DMS79 treated with DMSO at 0.1 percent for 48 hours (cell line): ENCODE measurements at places on chromosomes 2 and 18.

DNA sequence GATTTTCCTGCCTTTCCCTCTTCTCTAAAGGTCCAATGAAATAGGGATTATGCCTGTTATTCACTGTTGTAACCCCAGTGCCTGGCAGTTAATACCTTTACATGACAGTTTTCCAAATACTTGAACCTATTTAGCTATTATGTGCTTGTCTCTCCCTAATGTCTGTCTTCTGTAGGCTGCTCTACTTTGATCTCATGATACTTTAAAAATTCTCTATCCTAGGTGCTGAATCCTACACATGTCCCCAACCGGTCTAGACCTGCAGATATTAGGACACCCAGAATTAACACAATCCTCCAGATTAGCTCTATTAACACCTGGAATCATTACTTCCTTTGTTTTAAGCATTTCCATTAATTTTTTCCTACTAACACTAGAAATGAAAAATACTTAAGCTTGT lies 7.3 kb downstream of the CEBPZ start:
- DNase-seq, result no peak

GRCh38 chr2:124523096-124523495 lies 498.0 kb downstream of the CNTNAP5 start:
- no peak for DNase-seq

DNA sequence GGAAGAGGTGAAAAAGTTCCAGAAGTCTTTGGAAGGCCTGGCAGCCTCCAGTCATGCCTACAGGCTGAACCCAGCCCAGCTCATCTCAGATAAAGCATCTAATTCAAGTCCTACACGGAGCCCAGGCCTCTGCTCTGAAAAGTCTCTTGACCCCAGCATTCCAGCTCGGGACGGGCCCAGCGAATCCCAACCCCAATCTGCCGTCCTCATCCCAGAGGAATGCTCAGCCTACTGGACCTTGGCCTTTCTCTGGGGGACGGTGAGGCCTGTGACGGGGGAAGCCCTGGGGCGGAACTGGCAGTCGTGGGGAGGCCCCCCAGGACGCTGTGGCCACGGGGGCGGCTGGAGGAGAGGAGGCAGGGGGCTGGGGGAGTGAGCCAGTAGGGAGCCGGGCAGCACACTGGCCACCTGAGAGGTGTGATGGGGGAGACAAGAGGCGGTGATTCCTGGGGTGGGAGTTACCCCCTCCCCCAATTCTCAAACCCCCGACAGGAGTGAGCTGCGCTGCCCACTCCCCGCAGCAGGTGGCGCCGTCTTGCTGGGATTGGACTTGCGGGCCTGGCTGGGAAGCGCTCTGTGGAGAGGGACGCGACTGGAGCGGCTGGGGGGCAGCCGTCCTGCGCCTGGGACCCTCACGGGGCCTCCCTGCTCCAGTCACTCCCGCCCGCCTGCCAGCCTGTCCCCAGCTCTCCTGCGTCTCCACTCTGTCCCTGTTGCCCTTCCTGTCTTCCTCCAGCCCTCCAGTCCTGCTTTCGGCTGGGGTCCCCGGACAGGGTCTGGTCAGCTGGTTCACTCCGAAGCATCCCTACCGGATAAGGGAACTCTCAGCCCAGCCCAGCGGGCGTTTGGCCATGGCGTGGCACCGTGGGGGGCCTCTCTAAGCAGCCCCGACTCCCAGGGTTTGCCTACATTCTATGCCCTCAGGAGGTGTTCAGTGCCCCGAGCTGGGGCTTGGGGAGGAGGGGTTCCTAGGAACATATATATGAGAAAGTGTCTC lies 182.6 kb upstream of the HAAO start:
- DNase-seq, result peak; percentile 49

- DNase-seq, result no peak
Observed at GRCh38 chr18:34835466-34835865, 125.4 kb downstream of the DTNA start.

GRCh38 chr2:182144041-182144775 lies 158.6 kb downstream of the PPP1R1C start:
- DNase-seq, result no peak

DNA sequence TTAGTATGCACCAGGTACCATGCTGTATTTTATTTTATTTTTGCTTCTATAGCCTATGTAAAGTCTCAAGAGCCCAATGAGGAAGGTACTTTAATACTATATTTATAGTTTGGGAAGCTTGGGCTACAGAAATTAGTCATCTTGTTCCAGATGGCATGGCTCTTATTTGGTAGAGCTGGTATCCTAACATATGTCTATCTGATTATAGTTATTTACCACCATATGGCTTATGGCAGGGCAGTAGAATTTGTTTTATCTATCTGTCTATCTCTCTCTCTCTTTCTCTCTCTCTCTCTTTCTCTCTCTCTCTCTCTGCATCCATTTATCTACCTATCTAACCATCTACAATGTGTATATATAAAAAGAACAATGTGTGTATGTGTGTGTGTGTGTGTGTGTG lies 1293.7 kb upstream of the SLC39A10 start:
- DNase-seq, result no peak

DNA sequence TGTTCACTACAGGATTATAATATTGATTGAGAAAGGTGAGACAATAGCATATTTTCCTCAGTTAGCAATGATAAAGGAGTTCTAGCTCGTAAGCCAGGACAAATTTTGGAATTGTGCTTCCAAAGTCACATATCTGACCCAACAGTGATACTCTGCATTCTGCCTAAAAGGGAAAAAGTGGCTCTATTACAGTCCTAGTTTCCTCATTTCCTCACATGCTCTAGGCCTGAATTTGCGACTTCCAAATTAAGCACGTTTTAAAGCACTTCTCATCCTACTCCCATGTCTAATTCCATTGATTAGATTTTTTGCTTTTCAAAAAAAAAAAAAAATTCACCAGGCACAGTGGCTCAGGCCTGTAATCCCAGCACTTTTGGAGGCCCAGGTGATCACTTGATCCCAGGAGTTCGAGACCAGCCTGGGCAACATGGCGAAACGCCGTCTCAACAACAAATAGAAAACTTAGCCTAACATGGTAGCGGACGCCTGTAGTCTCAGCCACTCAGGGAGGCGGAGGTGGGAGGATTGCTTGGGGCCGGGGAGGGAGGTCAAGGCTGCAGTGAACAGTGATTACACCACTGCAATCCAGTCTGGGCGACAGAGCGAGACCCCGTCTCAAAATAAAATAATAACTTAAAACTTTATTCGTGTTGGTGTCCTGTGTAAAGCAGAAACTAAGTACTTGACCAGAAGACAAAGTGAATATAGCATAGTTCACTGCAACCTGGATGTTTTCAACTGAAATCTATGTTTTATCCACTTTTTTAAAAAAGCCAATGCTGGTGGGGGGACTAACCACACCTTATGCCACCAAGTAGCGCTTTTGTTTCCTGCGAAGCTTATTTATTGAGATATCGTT lies 1.5 kb downstream of the ESCO1 start:
- DNase-seq, result peak; percentile 27

DNA sequence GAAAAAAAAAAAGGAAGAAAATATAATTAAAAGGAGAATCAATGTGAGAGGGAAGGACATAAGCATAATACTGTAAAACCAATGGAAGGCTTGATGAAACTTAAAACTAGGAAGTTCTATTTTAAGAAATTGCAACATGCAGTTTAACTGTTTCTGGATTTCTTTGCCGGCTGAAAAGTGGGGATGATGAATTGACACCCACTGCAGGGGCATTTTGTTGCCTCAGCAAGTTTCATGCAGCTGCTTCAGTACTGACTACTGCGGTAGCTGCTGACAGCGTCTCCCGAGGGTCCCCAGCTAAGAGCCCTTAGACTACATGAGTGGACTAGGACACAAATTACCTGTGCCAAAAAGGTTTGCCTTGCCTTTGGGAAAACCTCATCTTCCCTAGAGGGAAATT lies 69.2 kb downstream of the B3GNT2 start:
- DNase-seq, result peak; percentile 54

- no peak for DNase-seq
Observed at GRCh38 chr2:233142355-233142897, 82.3 kb downstream of the INPP5D start.

- no peak for DNase-seq
Observed at GRCh38 chr2:47119001-47119400, 36.1 kb downstream of the STPG4 start.

DNA sequence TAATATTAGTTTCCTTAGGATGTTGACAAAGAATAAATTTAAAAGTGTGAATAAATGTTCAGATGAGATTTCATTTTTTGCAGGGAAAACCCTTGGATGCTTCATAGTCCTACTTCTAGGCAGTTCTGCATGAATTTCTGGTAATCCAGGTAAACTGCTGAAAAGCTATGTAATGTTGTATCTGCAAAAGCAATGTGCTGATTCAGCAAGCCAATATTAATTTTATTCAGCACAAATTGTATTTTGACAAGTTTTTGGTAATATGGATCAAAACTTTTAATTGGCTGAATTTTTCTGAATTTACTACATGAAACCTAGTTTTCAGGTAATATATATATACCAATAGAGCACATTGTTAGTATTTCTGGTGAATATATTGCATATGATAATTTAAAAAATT lies 17.8 kb upstream of the RBBP8 start:
- DNase-seq, result no peak

DNA sequence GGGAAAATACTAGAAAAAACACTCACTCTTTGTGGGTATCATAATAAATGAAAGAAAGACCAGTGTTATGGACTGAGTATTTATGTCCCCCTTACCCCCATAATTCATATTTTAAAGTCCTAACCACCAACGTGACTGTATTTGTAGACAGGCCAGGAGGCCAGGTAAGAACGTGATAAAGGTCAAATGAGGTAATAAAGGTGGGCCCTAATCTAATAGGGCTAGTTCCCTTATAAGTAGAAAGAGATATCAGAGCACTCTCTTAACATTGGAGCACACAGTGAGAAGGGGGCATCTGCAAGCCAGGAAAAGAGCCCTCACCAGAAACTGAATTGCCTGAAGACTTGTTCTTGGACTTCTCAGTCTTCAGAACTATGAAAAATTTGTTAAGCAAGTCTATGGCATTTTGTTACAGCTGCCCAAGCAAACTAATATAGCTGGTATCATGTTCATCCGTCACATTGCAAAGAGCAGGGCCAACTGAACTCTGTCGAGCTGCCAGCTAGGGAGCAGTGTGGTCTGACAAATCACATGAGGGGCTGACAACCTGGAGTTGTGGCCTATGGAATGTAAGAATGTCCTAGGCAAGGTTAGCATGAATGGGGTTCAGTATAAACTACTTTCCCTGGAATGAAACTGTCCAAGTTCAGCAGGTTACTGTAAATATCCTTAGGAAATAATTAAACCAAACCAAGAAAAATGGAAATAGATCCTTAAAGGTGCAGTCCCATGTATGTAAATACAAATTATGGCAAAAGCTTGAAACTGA lies 280.9 kb downstream of the ZNF385B start:
- no peak for DNase-seq

- no peak for DNase-seq
Observed at GRCh38 chr2:56109994-56110393, 73.8 kb upstream of the CCDC85A start.

DNA sequence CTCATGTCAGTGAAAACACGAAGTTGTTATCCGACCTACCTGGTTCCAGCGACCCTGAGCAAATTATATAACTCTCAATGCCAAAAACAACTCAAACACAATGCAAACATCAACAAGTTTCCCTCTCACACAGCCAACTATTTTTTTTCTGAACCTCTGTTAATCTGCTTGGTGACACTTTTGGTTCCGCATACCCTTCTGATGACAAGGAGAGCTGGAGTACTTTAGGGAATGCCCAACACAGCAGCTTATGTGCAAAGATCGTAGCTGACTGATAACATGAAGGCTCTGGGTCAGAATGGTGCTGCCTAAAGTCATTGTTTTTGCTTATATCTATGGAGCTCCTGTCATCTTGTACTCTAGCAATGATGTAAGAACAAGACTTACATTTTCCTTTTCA lies 72.7 kb upstream of the CCDC68 start:
- no peak for DNase-seq

DNA sequence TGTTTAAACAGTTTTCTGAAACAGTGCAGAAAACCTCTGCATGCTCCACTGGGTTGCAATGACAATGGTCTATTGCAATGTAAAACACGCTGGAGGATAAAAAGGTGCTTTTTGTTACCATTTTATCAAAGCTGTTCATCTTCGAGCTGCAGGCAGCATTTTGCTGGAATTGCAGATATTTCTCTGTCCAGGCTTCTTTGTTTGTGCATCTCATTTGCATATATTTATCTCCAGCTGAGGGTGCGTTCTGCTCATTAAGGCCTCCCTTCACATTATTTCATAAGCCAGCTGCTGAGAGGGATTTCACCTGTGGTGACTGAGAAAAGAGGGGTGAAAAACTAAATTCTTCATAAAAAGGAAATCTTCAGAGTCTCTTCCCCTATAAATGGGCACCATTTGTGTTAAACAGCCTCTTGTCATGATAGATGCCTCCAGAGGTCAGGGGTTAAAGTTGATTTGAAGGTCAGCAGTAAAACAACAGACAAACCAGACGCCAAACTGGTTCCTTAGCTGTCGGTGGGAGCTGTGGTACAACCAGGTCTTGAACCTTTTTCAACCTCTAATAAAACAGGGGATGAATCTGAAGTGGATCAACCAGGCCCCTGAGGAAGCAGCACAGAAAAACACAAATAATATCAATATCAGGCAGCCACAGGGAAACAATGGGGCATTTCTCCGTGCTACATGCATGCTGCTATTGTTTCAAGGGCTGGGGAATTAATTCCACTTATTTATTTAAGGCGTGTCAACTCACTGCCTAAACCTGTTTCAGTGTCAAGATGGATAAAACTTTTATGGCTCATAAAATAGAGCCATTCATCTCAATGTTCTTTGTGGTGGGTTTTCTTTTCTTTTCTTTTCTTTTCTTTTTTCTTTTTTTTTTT lies 265.1 kb downstream of the MEIS1 start:
- DNase-seq, result peak; percentile 44

GRCh38 chr2:226798422-226799210 lies 1.0 kb downstream of the IRS1 start:
- DNase-seq, result peak; percentile 44

GRCh38 chr18:58727776-58728500 lies 56.7 kb downstream of the MALT1 start:
- no peak for DNase-seq

GRCh38 chr18:34322365-34323289 lies 97.9 kb upstream of the NOL4 start:
- DNase-seq, result no peak

- no peak for DNase-seq
Observed at GRCh38 chr2:227482638-227483340, 10.8 kb downstream of the AGFG1 start.

GRCh38 chr18:6207116-6207515 lies 207.6 kb downstream of the L3MBTL4 start:
- DNase-seq, result peak; percentile 42

DNA sequence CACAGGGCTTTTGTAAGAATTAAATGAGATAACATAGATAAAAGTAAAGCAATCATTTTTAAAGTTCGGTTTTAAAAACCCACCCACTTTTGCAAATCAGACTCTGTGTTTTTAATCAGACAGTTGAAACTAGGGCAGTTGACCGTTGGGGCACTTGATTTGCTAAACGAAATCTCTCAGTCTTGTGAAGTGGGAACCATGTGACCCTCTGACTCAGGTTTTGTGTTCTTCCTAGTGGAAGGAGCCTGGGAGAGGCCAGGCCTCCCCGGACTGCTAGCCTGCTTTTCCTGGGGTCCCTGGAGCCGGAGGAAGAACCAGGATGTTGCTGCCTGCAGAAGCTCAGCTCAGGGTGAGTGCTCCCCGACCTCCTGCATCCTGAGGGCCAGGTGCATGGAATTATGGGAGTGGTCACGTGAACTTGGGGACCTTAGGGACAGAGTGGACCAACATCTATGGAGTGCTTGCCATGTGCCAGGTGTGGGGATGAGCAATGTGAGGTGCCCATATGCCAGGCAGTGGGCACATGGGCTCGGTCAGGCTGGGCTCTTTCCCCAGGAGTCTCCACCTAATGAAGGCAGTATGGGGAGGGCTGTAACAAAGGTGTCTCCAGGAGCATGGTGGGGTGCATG lies 3.9 kb downstream of the C2orf72 start:
- no peak for DNase-seq

- no peak for DNase-seq
Observed at GRCh38 chr2:9145109-9145751, 61.4 kb upstream of the ASAP2 start.
